Inflammatory macrophage (primary cell): ENCODE measurements at places on chromosomes 3 and 15.

GRCh38 chr3:33937628-33938027, 139.2 kb downstream of the PDCD6IP start:
- DNase-seq: peak; percentile 26

- DNase-seq: no peak
These were observed 525.5 kb downstream of the ZIC1 start for GRCh38 chr3:147934451-147935180.

- DNase-seq: no peak
These were observed 154.1 kb downstream of the ZNF609 start for GRCh38 chr15:64614519-64614918.

- DNase-seq: no peak
These were observed 4.3 kb downstream of the SUCLG2 start for GRCh38 chr3:67650084-67650483.

- no peak for DNase-seq
These were observed 283.6 kb upstream of the RARB start for GRCh38 chr3:25144430-25144829.

DNA sequence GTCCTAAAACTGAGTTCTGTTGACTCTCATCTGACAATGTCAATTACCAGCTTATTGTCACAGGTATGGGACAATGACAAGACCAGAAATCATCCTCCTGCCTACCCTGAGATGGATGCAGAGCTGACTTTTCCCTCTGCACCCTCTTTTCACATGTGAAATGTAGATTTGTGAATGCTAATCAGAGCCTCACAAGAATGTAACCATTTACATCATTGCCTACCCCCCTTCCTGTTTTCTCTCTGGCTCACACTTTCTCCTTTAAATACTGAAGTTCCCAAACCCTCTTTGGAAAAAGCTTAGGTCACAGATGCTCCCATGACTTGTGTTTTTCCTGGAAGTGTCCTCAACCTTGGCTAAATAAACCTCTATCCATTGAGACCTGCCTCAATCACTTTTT, 228.2 kb downstream of the MYRIP start:
- DNase-seq: no peak

- no peak for DNase-seq
These were observed 140.4 kb downstream of the SNRPN start for GRCh38 chr15:25095179-25095578.

GRCh38 chr3:100606894-100607512, 2.4 kb upstream of the ADGRG7 start:
- no peak for DNase-seq

GRCh38 chr3:105823149-105823867, 45.5 kb downstream of the CBLB start:
- DNase-seq: no peak
